Left renal cortex interstitium (tissue), 4 donors: ENCODE measurements at places on chromosomes 1 and 21.

DNA sequence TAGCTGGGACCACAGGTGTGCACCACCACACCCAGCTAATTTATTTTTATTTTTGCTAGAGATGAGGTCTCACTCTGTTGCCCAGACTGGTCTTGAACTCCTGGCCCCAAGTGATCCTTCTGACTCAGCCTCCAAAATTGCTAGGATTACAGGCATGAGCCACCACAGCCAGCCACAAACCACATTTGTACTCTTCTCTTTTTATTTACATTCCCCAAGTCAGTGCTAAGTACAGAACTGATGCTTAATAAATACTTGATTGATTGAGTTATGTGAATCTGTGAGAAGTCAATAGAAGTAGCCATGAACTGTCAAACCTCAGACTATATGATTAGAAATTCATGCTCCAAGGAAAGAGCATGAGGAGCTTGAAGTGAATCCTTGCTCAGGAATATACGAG, 48.5 kb upstream of the S1PR1 start:
- DNase-seq, result no peak

DNA sequence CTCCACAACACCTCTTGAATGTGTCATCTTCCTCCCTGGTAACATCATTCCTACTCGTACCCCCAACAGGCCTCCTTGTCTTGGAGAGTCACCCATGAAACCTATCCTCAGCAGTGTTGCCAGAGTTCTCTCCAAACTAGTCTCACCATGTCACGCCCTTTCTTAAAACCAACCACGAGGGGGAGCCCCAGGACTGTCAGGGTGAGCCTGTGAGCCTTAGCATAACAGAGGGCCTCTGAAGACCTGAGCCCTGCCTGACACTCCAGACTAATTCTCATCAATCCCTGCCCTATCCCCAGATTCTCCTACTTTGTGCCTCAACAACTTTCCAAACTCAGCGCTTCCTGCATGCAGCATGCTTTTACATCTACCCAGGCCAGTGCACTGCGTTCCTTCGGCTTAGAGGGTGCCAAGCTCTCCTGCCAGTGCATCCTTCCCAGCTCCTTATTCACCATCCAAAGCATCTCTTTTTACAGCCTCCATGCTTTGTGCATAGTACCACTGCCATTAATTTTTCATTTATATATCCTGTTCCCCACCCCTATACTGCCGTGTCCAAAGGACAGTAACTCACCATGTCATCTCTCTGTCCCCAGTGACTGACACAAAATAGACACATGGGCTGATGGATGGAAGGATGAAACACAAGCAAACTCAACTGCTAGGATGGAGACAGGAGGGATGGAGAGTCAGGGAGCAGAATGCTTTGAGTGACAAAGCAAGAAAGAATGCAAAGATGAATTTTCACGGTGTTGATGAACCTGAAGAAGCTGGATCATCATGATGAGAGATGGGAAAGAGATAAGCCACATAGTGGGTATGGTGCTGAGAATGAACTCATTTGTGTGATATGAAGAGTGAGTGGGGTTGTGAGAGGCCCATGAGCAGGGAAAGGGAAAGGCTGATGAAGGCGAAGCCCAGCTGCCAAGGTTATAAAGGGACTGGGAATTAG, 34.0 kb downstream of the ZNF697 start:
- no peak for DNase-seq

DNA sequence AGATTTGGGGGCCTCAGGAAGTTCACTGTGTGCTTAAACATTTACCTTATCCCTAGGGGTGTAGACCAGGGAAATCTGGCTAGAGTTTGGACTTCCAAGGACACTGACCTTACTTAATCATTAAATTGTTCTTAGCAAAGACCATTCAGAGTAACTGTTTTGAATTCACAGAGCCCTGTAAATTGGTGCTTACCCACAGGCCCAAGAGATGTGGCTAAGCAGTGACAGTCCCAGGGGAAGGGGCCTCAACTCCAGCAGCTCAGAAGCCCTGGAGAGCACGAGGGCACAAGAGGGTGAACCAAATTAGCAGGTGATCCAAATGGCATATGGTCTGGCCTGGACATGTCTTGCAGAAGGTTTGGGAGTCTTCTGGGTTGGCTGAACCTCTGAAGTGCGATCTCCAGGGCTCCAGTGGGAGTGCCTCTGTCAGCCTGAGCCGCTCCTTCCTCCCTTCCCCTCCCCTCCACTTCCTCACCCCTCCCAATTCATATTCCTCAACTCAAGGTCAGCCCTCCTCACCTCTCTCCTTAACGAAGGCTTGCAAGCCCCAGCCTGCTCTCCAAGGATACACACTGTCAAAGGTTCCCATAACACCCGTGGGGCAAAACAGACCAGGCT, 4.3 kb downstream of the PAQR7 start:
- no peak for DNase-seq

DNA sequence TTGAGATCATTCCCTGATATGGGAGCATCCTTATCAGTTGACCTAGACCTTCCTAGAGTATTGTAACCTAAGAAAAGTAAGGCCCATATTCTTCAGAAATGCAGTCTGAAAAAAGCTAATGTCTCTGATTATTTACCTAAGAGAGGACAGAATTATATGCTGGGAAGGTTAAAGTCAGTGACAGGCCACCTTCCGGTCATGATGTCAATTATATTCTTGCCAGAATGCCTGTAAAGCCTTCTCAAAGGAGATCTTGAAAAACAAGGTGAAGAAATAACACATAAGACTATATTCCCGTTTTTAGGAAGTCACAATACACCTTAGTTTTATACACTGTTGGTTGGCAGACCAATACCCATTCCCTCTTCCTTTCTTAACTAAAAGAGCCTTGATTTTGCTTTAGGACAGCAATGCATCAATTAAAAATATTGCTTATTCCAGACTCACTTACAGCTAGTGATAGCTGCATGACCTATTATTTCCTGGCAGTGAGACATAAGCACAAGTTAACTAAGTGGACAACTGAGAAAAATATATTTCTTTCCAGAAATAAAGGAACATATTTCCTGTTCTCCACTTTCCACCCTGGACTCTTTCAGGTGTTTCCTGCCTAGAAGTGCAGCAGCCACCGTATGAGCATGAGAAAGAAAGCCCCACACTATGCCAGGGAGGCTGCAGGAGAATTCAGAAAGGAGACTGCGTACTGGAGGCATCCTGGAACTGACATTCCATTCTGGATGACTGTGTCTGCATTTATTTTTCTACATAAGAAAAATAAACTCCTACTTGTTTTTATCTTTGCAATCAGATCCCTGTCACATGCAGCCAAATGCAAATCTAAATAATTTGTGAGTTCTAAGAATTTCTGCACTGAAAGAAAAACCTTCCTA, 332.9 kb upstream of the PTBP2 start:
- no peak for DNase-seq

GRCh38 chr1:70840260-70840953, 207.2 kb downstream of the PTGER3 start:
- no peak for DNase-seq

DNA sequence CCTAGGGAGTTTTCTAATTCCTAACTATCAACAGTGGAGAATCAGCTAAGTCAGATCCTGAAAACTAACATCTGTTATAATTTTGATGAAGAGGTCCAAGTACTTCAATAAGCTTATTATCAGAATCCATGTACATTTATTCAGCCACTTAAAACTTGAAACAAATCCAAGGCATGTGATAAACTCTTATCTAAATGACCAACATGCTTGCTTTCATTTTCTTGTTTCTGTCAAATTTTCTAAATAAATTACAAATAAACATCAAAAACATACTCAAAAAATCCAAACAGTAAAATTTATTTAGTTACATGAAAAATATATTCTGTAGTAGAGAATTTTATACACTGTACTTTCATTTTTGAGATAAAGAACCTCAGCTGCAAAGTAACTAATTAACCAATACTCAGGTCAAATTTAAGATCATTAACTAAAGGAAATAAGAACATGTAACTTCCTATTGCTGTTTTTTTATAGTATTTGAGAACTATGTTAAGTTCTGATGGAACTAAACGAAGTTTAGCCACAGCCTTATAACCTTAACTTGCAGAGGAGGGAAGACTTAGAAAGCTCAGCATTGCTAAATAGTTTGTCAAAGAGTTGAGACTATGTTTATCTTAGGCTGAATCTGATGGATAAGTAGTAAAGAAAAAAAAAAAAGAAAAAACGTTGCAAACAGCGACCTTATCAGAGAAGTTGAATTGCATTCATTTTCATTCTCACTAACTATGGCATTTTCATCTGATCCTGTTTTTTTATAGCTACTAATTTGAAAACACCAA, 44.9 kb downstream of the SYNJ1 start:
- DNase-seq, result no peak

DNA sequence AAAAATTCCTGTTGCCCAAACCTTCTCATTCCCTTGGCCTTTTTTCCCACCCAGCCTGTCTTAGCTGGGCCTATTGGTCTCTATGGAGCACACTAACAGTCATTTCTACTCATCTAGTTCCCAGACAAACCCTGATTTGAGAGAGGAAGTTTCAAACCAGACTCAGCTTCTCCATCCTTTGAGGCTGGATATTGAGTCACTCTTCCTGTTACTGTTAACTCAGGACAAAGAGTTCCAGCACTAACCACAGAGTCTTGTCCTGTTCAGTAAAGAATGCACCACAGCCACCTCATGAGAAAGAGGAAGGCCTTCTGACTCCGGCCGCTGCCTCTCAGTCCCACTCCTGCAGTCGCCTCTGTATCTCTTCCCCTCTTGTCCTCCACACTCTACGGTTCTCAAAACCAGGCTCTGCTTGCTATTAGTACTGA, 137.8 kb downstream of the PTPRC start:
- DNase-seq, result no peak

GRCh38 chr1:57803586-57803985, 379.7 kb upstream of the DAB1 start:
- DNase-seq, result no peak

- no peak for DNase-seq
Observed at GRCh38 chr21:42433946-42434551, 30.3 kb downstream of the UBASH3A start.

GRCh38 chr1:118275472-118276115, 90.6 kb upstream of the SPAG17 start:
- DNase-seq, result no peak

DNA sequence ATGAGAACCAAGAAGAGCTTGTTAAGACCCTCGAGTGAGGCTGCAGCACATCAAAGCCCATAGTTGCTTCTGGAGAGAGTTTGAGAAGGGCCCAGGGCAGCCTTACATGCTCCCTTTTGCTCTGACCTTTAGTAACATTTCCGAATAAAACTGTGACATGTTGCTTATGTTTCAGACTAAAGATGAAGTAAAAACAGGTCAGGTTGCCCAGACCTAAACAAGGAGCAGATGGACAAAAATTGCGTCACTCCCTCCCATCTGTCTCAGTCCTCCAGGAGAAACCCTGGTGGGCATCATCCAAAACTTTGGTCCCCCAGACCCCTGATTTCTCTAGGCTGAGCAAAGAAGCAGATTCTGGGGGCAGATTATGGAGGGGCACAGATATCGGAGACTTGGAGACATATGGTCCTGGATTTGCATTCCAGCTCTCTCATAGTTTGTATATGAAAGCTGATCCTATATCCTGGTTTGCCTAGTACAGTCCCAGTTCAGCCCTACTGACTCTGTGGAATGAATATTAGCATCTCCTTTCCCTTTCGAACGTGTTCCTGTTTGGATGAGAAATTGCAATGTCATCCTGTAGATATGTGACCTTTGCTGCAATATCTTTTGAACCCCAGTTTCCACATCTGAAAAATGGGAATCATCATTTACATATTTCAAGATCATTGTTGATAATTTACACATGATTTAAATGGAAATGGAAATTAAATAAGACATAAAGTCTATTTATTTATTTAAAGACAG, 304.9 kb upstream of the USP24 start:
- no peak for DNase-seq
